Glomerular endothelial cell (primary cell): ENCODE measurements at places on chromosomes 12 and 14. TPM values are rescaled to one million over a fixed set of nuclear protein-coding genes. Genes with fewer than 3 reads are reported as not detected.

The SLC25A21 gene
- total RNA-seq = 0.58 and 1.7 TPM in 2 replicates

The GZMB gene
- not detected in 2 replicates for total RNA-seq

The CDH24 gene
- 8.9 and 11.9 TPM in 2 replicates for total RNA-seq

The NFE2 gene
- total RNA-seq = not detected in 2 replicates

The PRIMA1 gene
- total RNA-seq = not detected in 2 replicates

The RNASE1 gene
- 215 and 387 TPM in 2 replicates for total RNA-seq

The MYH6 gene
- not detected in 2 replicates for total RNA-seq

The NTN4 gene
- 104 and 211 TPM in 2 replicates for total RNA-seq

The CEBPE gene
- total RNA-seq = not detected in 2 replicates

The KICS2 gene
- total RNA-seq = 4.2 and 5.9 TPM in 2 replicates

The CFAP54 gene
- total RNA-seq = 7.5 and 11.7 TPM in 2 replicates

The KSR2 gene
- 1.3 and 3.6 TPM in 2 replicates for total RNA-seq

The OR6C75 gene
- total RNA-seq = not detected in 2 replicates

The BEGAIN gene
- 0.05 TPM in 1 of 2 replicates, not detected in the other for total RNA-seq

The SMIM41 gene
- not detected in 2 replicates for total RNA-seq

The PCBP2 gene
- total RNA-seq = 379 and 520 TPM in 2 replicates

The UNC79 gene
- under 0.01 TPM in 1 of 2 replicates, not detected in the other for total RNA-seq

The MAP4K5 gene
- 113 and 155 TPM in 2 replicates for total RNA-seq

The PLEKHG7 gene
- not detected in 2 replicates for total RNA-seq

The MTERF2 gene
- 4.5 and 11.1 TPM in 2 replicates for total RNA-seq

The OTX2 gene
- not detected in 2 replicates for total RNA-seq

The SIX4 gene
- total RNA-seq = 4.8 and 6.4 TPM in 2 replicates

The CHPT1 gene
- total RNA-seq = 23.9 and 28.1 TPM in 2 replicates

The KRT80 gene
- 1.5 and 1.6 TPM in 2 replicates for total RNA-seq

The BRAP gene
- total RNA-seq = 15.6 and 16.9 TPM in 2 replicates

The KRT79 gene
- 0.10 and 0.12 TPM in 2 replicates for total RNA-seq

The CPSF6 gene
- 28.9 and 29.2 TPM in 2 replicates for total RNA-seq

The FAM90A1 gene
- 0.06 TPM in 1 of 2 replicates, not detected in the other for total RNA-seq

The GLIPR1 gene
- total RNA-seq = 20.0 and 27.2 TPM in 2 replicates

The SLCO1A2 gene
- not detected in 2 replicates for total RNA-seq

The C14orf132 gene
- total RNA-seq = 5.9 and 6.0 TPM in 2 replicates

The DAAM1 gene
- 13.8 and 34.2 TPM in 2 replicates for total RNA-seq

The NXPH4 gene
- total RNA-seq = 0.05 and 2.5 TPM in 2 replicates

The FAM186B gene
- 0.05 and 0.12 TPM in 2 replicates for total RNA-seq

The TMEM233 gene
- 1.8 and 1.9 TPM in 2 replicates for total RNA-seq

The ENDOU gene
- not detected in 2 replicates for total RNA-seq

The FERMT2 gene
- total RNA-seq = 84.5 and 101 TPM in 2 replicates

The TRPV4 gene
- 5.9 and 7.1 TPM in 2 replicates for total RNA-seq

The LRRC9 gene
- total RNA-seq = not detected in 2 replicates

The PIWIL1 gene
- total RNA-seq = 0.10 TPM in 1 of 2 replicates, not detected in the other

The FSCB gene
- total RNA-seq = not detected in 2 replicates

The RFX4 gene
- not detected in 2 replicates for total RNA-seq

The KRT6C gene
- not detected in 2 replicates for total RNA-seq

The PSMC1 gene
- total RNA-seq = 137 and 156 TPM in 2 replicates
